ENCODE measurements at places on chromosomes 5 and 9.
A peak's percentile ranks its signal among the peaks of the same experiment; 100 is the strongest.

DNA sequence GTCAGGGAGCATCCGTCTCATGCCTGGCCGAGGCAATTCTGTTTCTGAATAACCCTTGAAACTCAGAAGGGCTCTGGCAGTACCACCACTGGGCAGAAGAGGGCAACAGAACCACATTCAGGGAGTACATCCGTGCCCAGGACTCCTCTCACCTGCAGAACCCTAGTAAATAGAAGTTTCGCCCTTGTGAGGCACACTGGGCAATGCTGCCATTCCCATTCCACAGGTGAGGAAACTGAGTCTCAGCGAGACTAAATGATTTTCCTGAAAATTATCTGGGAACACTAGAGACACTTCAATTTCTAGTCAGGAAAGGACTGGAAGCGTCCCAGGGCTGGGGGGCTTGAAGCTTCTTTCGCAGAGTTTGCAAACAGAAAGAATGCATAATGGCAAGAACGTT, 74.7 kb downstream of the FGF1 start:
- peak; percentile 37 for DNase-seq

DNA sequence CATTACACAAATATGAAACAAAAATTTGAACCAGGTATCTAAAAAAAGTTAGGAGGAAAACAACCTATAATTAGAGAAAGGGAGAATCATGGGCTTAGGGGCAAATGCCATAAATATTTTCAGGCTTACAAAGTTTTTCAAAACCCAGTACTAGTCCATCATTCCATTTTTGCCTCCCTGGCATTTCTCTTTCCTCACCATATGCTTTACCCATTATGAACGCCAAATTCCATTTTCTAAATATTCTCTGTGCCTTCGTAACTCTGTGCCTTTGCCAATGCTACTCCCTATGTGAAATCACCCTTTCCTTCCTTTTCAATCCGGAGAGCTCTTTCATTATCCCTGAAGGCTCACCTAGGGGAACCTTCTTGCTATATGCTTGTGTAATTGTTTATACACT, 434.1 kb downstream of the ZSWIM6 start:
- DNase-seq = no peak

DNA sequence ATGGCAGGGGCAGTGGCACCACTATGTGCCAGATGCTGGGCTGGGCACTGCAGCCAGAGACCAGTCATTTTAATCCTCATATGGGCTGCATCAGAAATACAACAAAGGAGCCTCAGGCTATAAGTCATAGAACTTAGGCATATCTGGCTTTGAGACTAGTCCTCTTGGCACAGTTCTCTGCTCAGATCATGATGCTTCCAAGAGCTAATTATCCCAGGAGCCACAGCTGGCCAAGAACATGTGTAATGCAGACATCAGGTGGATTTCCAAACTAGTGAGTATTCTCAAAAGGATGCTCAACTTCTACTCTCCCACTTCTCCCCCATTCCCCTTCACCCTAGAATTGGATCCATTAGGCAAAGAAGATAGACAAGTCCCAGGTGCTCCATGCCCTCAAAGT, 562.2 kb upstream of the TRPC7 start:
- no peak for DNase-seq

- no peak for DNase-seq
These were observed 7.4 kb downstream of the ARSK start for GRCh38 chr5:95562282-95562681.

DNA sequence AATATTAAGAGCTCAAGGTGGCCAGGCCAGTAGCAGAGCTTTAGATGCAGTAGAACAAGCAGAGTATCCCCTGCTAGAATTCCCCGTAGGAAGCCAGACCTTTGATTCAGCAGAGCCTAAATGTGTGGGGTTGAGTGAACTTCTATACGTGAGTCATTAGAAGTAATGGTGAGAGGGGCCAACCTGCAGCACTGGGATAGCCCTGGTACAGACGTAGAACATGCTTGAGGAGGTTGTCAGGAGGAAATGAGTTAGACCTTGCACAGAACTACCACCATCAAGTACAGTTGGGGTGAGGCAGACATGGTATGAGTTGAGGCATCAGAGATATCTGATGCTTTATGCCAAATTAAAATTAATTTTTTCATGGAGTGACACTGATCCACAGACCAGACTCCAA, 42.0 kb downstream of the PDCD1LG2 start:
- DNase-seq = no peak

GRCh38 chr5:141506381-141507155, 17.7 kb downstream of the PCDHGC5 start:
- no peak for DNase-seq

- DNase-seq = no peak
These were observed 69.8 kb downstream of the ANKH start for GRCh38 chr5:14801792-14802191.

- DNase-seq = no peak
These were observed 6.1 kb downstream of the FBXL17 start for GRCh38 chr5:108375768-108376167.

DNA sequence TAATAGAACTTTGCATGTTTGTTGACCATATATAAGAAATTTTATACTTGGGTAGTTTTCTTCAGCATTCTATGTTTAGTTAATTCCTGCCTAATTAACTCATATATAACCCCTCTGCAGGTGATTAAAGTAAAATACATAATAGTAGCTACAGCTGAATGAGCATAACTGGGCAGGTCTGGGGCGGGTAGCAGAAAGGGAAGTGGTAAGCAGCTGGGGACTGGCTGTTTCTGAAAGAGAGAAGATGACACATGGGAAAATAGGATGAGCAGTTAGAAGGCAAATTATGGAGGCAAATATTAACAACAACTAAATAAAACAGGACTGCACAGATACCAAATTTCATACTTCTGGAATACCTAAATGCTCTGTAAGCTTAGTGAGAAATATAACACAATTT, 128.1 kb downstream of the CPLANE1 start:
- no peak for DNase-seq

DNA sequence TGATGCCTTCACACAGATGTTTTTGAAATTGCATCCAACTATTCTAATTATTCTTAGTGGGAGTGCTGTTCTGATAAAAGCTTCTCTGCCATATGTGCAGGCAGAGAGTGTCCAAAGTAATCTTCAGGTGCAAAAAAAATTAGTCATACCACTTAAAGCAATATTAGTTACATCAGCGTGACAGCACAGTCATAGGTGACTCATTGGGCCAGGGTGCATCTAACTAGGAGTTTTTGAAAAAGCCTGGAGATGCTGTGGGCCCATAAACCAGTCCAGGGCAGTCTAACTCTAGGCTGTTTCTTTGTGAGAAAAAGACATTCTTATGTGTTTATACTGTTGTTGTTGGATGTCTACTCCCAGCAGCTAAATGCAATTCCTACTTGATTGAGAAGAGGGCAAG, 33.0 kb upstream of the C6 start:
- DNase-seq = no peak

DNA sequence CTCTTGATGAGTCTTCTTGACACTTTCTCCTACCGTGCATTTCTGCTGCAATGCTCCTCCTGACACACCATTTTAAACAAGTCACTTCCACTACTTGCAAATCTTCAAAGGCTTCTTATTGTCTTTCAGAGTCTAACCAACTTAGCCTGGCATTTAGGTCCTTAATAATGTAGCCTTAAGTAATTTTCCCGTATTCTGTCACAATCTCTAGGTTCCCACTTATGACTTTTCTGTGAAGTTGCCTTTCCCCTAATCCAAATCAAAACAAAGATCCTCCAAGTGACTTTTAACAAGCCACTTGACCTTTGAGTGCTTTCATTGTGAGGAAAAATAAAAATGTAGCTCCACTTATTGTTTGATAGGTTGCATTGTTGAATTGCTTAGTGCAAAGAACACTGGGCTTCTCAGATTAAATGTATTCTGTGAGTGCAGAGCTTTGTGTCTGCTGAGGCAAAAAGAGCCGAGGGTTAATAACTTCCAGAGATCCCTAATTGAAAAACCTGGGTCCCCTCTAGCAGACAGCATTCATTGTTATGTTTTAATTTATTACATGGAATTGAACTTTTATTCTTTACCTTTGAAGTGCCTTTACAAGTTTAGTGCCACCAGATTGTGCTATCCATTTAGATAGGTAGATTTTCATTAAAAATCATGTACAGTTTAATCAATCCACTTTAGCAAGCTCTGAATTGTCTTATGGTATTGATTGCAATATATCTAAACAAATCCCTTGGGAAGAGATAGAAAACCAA, 341.7 kb upstream of the TYRP1 start:
- DNase-seq = no peak

GRCh38 chr5:107532169-107532878, 138.4 kb downstream of the EFNA5 start:
- no peak for DNase-seq

- DNase-seq = no peak
These were observed 3.9 kb downstream of the LRRC8A start for GRCh38 chr9:128885798-128886197.

- no peak for DNase-seq
These were observed 162.8 kb downstream of the GABRG2 start for GRCh38 chr5:162230348-162230747.

- no peak for DNase-seq
These were observed 615.2 kb downstream of the PTPRD start for GRCh38 chr9:9997585-9997984.

- DNase-seq = no peak
These were observed 112.9 kb downstream of the MTX3 start for GRCh38 chr5:79878136-79878679.

- DNase-seq = peak; percentile 18
These were observed 189.1 kb upstream of the ANKRD55 start for GRCh38 chr5:56422076-56422762.

DNA sequence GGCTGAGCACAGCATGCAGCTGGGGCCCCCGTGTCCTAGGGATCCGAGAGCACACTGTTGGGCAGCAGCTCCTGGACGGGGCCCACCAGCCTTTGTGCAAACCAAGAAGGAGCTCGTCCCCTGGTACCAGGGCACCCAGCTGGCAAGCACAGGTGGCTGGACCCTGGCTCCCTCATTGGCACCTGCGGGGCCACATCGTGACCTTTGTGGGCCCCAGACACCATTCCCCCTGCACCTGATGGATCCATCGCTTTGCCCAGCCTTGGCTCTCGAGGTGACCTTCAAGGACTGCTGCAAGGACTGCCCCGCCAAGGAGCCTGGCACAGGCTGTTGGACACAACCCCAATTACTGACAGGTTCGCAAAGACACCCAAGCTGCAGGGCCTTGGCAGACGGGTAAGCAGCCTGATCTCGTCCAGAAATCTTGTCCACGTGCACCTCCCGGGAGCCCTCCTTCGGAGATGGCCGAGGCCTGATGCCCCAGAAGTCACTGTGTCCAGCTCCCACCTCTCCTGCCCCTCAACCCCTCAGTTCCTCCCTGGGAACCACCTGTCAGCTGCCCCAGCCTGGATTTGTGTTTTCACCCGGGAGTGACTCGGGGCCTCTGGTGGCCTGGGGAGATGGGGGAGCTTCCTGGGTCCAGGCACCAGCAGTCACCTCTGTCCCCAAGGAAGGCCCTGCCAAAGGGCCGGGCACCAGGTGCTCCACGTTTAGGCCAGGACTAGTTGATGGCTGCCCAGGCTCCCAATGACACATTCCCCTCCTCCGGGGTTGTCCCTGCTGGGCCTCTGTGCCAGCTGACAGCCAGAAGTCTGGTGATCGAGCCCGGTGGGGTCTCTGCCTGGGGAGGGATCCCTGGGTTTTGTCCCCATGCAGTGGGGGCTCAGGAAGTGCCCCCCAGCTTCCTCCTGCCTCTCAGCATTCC, 137.1 kb upstream of the PPP1R26 start:
- no peak for DNase-seq

- DNase-seq = no peak
These were observed 269.5 kb downstream of the SEC61B start for GRCh38 chr9:99491408-99492158.

GRCh38 chr5:96930058-96930457, 5.8 kb upstream of the LNPEP start:
- no peak for DNase-seq

DNA sequence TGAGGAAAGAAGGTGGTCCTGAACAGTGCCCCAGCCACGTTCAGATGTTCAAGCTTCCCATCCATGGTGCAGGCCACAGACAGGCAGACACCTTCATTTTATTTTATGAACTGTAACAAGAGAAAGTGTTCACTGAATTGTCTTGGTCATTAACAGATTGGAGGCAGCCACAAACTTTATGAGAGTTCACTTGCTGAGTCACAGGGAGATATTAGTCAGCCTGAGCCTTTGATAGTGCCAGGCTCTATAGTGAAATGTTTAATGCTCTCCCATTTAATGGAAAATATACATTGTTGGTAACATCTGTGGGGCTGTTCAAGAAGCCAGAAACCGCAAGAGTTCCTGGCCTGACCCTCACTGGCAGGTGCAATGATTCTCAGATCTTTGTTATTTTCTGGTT, 237.0 kb downstream of the TENT4A start:
- no peak for DNase-seq

DNA sequence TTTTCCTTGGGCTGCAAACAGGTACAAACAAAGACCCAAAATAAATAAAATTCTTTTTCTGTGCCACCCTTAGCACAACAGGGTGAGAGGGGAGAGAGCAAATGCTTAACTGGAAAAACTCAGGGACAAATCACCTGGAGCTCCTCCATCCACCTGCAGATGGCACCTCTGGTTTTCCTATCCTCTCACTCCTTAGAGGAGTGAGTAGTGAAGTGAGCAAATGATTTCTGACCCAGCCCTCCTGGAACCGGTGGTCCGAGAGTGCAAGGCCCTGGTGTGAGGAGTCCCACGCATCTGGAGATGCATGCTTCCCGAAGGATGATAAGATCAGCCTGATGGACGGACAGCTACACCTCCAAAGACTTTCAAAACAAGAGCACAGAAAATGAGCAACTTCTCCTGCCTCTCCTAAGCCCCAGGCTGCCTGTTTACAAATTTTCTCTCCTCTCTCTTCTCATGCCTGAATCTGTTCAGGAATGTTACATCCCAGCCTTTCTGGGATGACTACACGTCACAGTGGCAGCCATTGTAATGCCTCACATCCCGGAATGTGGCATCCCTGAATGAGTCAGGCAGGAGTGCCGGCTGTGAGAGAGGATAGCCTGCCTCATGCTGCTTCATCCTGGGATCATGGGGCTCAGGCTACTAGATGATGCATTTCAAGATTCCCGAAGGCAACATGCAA, 86.4 kb downstream of the ADRB2 start:
- DNase-seq = no peak

- peak; percentile 53 for DNase-seq
These were observed 1.3 kb downstream of the ARSB start for GRCh38 chr5:78983601-78984438.

DNA sequence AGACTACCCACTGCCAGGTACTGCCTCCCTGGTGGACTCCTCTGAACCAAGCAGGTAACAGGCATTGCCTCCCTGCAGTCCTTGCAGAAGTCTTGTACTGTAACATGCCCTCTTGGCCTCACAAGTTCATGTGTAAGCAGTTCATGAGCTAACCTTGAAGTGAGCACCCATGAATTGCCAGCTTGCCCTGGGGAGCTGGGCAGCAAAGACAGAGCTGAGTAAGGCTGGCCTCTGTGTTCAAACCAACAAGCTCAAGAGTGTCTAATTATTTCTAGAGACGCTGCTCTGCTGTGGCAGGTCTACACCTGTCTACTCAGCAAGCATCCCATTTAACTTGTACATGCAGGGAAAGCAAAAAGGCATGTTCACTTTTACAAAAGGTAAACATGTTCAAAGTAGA, 113.5 kb downstream of the FEM1C start:
- DNase-seq = no peak

GRCh38 chr5:119287547-119288111, 68.2 kb upstream of the TNFAIP8 start:
- no peak for DNase-seq
